ENCODE measurements at places on chromosomes 1 and 21.

GRCh38 chr1:4119516-4120220, 219.6 kb upstream of the C1orf174 start:
- no peak for DNase-seq

GRCh38 chr1:187696073-187696472, 867.3 kb downstream of the PLA2G4A start:
- DNase-seq = no peak

DNA sequence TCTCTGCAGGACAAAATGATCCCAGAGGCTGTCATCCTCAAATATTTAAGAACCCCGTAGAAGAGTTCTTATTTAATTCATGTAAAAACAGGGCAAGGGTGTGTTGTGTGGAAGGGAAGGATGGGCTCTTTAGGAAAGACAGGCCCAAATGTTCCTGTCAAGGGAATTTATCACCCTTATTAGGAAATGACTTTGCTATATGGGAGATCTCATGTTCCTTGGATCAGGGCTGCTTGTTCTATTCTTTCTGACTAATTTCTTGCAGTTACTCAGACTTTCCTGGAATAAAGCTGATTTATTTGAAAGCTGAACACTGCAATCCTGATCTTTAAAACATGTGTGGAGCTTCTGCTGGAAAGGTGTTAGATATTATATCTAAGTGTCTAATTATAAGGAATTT, 72.8 kb downstream of the SELENOF start:
- DNase-seq = no peak

DNA sequence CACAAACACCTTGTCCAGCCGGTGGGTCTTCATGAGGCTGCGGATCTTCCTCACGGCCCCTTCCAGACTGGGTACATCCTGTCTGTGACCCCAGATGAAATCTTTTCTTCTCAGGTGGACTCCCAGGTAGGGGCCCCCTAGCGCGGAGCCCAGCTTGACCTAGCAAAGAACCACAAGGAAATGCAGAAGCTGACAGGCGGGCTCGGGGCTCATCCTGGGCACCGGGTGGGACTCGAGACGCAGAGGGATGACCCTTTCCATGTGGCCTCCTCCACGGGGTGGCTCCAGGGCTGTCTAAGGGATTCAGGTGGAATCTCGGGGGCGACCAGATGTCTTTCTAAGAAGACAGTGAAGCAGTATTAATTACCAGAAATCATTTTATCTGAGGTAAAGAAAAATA, 17.8 kb downstream of the POFUT2 start:
- no peak for DNase-seq

DNA sequence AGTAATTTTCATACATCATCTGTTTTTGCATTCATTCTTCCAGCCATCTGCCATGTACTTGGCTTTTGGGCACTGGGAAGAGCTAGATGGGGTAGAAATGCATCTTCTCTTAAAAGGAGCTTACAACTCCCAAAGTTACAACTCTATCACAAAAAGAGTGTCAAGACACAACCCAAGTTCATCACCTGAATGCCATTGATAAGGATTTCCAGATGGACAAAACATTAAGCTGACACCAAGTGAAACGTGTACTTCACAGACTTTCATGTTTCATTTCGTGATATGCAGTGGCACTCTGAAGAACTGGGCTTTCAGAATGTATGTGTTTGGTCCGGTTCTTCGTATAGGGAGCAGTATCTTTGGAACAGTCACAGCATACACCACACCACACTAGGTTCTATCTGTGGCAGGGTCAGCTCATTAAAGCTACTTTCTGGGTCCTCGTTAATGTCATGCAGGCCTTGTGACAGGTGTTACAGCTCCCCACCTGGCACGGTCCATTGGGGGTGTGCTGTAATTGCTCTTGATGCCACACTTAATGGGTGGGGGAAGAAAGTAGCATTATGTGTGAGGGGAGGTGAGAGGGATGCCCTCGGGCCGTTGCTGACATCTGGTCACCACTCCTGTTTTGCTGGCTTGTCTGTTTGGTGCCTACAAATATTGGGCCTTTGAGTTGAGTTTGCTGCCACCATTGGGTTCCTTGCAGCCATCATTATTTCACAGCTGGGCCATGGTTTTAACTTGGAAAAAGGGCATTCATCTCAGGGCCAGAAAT, 164.9 kb downstream of the NFIA start:
- DNase-seq = no peak

DNA sequence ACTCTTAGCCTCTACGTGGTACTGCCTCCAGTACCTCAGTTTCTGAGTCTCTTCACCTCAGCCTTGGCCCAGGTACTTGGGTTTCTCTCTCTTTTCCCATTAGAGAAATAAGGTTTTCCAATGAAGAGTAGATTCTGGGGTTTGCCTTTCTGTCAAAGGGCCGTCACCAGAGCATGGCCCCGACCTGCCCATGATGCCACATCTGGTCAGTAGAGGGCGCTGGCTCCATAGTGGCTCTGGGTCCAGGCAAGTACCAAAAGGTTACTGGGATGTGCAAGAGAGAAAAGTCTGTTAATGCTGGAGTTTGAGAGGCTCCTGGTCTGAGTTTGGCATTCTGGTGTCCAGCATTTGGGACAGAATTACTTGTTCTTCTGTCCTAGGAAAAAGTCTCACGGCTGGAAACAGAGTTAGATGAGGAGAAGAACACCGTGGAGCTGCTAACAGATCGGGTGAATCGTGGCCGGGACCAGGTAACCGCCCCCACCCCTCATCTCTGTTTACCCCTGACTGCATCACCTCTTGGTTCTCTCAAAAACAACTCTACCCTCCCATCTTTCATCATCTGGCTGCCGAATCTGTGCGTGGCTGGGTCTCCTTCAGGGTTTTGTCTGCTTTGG, 5.3 kb upstream of the TUFT1 start:
- no peak for DNase-seq

GRCh38 chr21:38861989-38862683, 56.4 kb downstream of the ETS2 start:
- DNase-seq = peak; percentile 54

- no peak for DNase-seq
Observed at GRCh38 chr1:60864722-60865121, 217.6 kb upstream of the NFIA start.

DNA sequence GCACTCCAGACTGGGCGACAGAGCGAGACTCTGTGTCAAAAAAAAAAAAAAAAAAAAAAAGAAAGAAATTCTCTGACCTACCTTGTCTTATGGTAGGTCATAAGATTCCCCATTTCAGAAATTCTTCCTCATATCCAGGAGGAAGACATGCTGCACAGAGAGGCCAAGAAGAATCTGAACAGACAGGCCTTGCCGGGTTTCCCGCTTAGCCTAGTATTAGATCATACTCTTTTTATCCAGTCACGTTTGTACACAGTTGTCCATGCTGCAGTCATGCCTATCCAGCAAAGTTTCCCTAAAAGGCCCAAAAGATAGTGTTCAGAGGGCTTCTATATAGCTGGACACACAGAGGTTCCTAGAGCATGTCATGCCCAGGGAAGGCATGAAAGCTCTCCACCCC, 93.6 kb upstream of the CHODL start:
- DNase-seq = no peak
